ENCODE measurements at places on chromosomes 12 and 14.

- no peak for DNase-seq
These were observed 363.1 kb downstream of the KCNH5 start for GRCh38 chr14:62682208-62682607.

DNA sequence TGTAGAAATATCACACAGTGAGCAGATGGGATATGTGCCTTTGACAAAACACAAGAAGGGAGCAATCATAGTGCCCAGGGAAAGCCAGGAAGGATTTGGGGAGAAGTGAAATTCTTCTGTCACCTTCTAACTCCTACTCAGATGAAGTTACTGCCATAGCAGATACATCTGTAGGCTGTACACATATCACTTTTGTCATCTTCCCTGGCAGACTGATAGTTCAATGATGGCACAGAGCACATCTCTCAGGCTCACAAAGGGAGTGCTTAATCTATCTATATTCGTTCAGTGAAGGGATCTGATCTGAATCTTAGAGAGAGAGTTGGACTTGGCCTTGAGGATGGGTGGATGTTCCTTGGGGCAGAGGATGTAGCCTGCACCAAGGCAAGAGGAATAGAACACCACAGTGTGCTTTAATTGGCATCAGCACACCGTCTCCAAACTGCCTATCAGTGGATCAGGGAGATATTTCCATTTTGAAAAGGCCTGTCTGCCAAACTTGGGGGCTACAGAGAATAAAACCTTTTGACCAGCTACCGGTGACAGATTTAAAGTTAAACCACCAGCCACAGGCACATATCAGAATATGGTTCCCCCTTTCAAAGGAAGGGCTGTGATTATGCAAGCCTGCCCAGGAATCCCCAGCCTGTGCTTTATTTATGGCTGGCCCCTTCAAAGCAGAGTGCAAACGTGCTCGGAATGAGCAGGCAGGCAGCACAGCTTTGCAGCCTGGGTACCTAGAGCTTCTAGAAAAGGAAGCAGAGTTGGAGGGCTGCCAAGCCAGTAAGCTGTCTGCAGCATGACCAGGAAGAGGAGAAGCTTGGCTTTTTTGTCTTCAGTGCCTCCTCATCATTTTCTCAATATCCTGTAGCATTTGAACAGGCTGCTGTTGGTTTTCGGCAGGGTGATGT lies 165.5 kb upstream of the DYRK2 start:
- DNase-seq: peak; percentile 79

DNA sequence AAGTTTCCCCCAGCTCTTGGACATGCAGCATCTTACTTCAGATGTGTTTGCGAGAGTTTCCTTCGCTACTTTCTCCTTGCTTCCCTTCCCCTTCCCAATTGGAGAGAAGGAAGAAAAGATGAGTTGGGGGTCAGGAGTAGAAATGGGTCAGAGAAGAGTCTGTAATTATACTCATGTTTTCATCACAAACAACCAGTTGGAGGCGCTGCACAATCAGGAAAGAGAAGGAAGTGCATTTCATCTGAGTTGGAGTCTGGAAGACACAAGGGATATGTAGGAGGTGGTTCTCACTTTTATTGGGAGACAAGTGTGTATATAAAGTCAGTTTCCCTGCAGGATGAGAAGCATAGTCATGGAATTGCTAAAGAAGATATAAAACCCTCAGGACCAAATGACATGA lies 31.3 kb upstream of the VSX2 start:
- DNase-seq: no peak

- peak; percentile 23 for DNase-seq
These were observed 179.3 kb downstream of the PCNX1 start for GRCh38 chr14:71086567-71086966.

- no peak for DNase-seq
These were observed 1.5 kb upstream of the STRAP start for GRCh38 chr12:15880721-15881120.

- peak; percentile 75 for DNase-seq
These were observed 27.2 kb upstream of the PNMA1 start for GRCh38 chr14:73741386-73741875.

DNA sequence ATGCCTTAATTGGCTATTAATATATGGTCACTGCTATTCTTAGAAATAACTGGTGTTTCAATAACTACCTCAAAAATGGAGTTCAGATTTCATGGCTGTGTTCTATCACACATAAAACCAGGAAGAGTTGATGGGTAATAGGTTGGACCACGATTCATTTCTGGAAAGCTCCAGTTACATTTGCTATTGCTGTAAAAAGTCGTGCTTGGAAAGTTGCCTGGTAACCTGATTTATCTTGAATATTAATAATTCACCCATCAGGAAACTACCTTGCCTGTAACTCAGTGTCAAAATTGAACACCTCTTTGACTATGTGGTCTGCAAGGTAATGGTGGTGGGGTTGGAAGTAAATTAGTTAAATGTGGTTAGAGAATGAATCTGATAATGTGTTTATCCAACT lies 104.7 kb upstream of the IFNG-AS1 start:
- DNase-seq: no peak

GRCh38 chr14:55404173-55404854 lies 7.3 kb downstream of the ATG14 start:
- DNase-seq: no peak

- DNase-seq: no peak
These were observed 110.9 kb downstream of the NOVA1 start for GRCh38 chr14:26486922-26487321.

- no peak for DNase-seq
These were observed 51.3 kb downstream of the LRCOL1 start for GRCh38 chr12:132558861-132559623.

- no peak for DNase-seq
These were observed 74.6 kb downstream of the NINJ2 start for GRCh38 chr12:588646-589045.

DNA sequence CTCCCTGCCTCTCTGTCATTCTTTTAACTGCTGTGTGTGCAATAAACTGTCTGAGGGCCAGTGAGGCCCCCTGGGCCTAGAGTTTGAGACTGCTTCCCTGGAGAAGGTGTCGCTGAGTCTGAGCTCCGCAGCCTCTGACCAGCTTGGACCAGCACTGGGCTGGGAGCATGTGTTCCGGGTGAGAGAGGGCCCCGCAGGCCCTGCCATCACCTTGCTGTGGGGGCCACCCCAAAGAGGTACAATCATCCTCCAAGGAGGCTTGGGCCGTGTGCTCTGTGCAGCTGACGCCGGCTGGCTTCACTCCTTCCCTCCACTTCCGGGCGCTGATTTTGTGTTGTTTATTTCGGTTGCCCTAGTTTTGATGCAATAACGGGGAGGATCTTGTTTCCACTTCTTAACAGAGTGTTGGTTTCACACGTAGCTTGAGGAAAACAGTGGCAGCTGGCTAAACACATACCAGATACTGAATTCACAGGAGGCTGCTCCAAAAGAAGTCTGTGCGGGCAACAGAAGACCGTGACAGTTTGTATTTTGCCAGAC lies 121.6 kb downstream of the TMEM132C start:
- peak; percentile 28 for DNase-seq

GRCh38 chr12:46788072-46788887 lies 37.5 kb downstream of the SLC38A4 start:
- no peak for DNase-seq

GRCh38 chr14:35695647-35696046 lies 113.4 kb downstream of the RALGAPA1 start:
- DNase-seq: no peak

- no peak for DNase-seq
These were observed 95.0 kb downstream of the RFLNA start for GRCh38 chr12:124389725-124390441.

DNA sequence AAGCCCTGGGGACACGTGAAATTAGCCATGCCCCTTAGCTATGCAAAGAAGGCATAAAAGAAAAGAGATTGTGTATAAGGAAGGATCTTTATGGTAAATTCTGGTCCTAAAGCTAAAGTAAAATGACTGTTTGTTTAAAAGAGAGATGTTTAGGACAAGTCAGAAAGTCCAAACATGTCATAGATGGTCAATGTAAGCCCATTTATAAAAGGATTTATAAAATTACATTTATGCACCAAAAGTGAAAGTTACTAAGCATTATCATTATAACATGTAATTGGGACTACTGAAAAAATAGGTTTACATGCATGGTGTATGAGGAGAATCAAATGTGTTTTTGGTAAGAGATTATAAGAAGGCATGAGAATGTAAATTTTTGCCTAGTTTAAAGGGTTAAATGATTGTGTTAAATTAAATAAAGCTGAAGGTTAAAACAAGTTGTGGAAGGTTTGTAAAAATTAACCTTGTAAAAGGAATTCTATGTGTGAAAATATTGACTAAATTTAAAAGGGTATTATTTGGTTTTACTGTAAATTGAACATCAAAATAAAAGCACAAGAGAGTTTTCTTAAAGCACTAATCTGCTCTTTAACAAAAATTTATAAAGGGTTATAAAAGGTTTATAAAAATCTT lies 50.4 kb upstream of the TSPAN8 start:
- no peak for DNase-seq

- no peak for DNase-seq
These were observed 121.3 kb downstream of the PDE3A start for GRCh38 chr12:20489645-20490044.

GRCh38 chr12:4862809-4863208 lies 46.9 kb upstream of the KCNA1 start:
- DNase-seq: no peak

- DNase-seq: no peak
These were observed 58.0 kb downstream of the PEBP1 start for GRCh38 chr12:118193958-118194357.

- DNase-seq: no peak
These were observed 29.3 kb downstream of the JAG2 start for GRCh38 chr14:105139212-105139825.

DNA sequence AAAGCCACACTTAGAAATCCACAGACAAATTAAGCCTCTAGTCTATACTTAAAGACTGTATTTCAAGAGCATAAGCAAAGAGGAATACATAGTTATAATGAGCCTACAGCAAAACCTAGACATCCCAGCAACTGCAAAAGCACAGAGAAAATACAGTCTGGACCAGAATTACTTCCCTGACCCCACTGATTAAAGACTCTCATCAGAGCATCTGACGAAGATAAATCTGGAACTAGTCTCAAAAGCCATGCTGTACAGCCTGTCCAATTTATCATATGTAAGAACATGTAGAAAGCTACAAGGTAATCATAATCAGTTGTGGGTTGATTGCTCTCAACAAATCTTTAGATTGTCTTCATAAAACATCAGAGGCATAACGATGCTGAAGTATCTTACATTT lies 285.1 kb upstream of the CAND1 start:
- DNase-seq: no peak

- DNase-seq: no peak
These were observed 40.5 kb upstream of the PLXNC1 start for GRCh38 chr12:94107910-94108309.

DNA sequence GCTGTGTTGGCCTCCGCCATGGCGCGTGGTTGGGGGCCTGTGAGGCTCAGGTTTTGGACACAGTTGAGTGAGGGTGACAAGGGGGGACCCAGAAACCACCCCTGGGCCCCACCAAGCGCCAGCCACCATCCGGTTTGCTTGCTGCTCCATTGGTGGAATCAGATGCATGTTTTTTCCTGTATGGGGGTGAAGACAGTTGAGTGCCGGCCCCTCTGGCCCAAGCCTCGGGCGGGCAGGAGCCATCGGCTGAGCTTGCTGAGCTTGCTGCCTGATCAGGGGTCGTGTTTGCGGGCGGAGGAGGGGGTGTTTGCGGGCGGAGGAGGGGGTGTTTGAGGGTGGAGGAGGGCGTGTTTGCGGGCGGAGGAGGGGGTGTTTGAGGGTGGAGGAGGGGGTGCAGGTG lies 6.4 kb downstream of the PGAM5 start:
- DNase-seq: no peak

DNA sequence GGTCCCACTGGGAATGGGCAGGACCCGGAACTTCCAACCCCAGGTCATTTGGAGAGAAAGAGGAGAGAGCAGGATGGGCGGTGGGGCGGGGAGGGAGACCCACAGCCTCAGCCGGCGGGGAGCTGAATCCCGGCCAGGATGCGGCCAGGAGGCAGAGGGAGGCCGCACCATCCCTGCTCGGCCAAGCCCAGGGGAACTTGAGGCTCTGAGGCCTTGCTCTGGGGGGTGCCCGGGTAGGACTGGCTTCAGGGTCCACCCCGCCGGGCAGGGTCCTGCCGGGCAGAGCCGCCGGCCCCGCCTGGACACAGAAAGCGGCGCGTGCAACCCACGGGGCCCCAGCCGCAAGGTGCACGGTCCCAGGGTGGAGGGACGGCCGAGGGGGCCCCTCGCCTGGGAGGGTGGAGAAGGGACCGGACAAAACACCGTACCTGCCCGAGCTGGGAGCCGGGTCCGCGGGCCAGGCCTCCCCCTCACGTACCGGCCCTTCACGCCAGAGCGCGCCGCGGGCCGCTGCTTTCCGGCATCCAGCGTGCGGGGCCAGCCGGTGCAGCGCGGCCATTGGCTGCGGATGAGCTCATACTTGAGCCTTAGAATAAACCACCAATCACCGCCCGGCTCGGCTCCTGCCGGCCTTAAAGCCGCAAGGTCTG lies at the start of gene RPS6KL1:
Gene RPS6KL1 (minus strand): TSS at position 509 of the 650 bp plus-strand sequence. CDS start 1,719 bp downstream, outside the sequence.
- peak; percentile 95 for DNase-seq

- no peak for DNase-seq
These were observed 21.1 kb downstream of the MOAP1 start for GRCh38 chr14:93163564-93163963.

DNA sequence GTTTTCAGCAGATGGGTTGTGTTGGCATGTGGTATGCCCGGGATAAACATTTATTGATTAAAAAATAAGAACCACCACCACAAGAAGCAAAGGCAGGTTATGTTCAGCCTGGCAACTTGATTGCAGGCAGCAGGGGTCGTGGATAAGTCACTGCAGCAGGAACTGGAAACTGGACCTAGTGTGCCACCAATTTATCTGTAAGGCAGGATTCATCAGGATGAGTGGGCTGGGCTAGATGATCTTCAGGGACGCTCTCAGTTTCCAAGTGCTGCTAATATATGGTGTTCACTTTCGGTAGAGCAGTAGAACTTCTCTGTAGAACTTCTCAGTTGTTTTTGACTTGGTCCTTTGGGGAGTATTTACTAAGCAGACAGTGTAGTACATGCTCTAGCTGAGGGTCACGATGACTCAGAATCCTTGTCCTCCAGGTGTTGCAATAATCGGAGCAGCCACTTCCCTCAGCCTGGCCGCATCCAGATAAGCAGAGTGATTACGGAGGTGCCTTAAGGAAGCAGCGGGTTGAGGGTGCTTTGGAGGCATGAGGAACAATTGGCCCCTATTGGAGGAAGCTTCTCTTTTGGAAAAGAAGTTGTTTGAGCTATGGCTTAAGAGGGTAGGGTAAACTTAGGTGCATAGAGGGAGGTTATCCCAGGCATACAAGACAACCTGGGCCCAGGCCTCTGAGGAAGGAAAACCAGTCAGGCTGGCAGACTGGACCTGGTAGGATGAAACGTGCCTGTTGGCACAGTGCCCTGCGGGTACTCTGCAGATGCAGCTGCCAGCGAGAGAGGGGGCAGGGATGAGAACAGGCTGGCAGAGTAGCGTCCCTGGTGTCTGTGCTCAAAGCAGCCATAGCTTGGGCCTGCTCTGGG lies 104.0 kb downstream of the GPR135 start:
- peak; percentile 60 for DNase-seq

- DNase-seq: no peak
These were observed 142.0 kb upstream of the GZMB start for GRCh38 chr14:24775950-24776349.

- DNase-seq: no peak
These were observed 4.3 kb upstream of the MYF6 start for GRCh38 chr12:80702889-80703805.

GRCh38 chr14:76498463-76498935 lies 122.6 kb downstream of the ESRRB start:
- no peak for DNase-seq

GRCh38 chr12:56979628-56980027 lies 22.2 kb upstream of the RDH16 start:
- no peak for DNase-seq

Measured in Ammon's horn (tissue), 1 donor.